ENCODE measurements at places on chromosomes 2 and 18.

GRCh38 chr2:190468814-190469569 is 60.8 kb downstream of the MFSD6 start:
- no peaks in the 10 kb centered on the region for H3K27me3 ChIP-seq
- peaks cover 52% of the 10 kb centered on the region for H3K36me3 ChIP-seq
- no peak for DNase-seq

DNA sequence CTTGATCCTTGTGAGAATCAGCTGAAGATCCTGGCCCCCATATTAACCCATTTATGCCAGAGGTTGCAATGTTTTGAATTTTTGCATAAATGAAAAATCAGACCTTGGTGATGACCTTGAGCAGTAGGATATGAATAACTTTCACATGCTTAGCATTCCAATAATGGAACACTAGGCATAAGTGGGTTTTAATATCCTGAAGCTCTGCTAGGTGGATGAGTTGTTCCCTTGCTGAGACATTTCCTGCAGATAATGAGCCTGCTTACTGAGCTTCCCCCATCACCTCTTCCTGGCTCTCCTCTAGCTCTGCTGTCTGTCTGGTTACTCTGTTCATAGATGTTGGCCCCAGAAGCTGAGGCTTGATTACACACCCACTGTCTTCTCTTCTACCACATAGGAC is 25.5 kb upstream of the SEC11C start:
- H3K36me3 ChIP-seq = no peaks in the 10 kb centered on the region
- no peaks in the 10 kb centered on the region for H3K4me1 ChIP-seq
- no peak for DNase-seq
- H3K27me3 ChIP-seq = peaks cover 37% of the 10 kb centered on the region
- no peak overlapping the region for H3K4me3 ChIP-seq

DNA sequence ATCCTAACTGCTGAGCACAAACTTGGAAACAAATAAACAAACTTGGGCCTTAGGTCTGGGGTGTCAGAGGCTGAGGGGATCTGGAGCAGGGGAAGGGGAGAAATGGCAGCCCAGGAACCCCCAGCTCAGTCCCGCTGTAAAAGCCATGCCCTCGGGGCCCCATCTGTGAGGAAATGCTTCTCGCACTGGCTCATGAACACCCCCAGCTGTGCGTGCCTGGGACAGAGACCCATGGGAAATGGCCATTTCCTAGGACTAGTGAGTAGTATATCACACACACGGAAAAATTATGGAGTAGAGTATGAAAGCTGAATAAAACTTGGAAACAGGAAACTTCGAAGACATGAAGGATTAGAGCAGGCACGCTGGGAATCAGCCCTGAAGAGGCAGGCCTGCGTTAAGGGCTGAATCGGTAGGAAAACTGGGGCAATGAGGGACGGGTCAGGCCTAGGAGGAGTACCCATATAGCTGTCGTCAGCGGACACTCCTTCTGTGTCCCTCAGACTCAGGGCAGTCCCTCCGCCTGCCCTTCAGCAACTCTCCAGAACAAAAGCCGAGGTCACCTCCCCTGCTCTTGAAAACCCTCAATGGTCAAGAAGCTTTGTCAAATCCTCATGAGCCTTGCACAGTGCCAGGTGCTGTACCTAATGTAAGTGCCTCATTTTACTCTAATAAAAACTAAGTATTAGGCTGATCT is 120.8 kb upstream of the ODC1 start:
- H3K27ac ChIP-seq = no peak overlapping the region
- no peak for DNase-seq
- peaks cover 42% of the 10 kb centered on the region for H3K36me3 ChIP-seq
- no peaks in the 10 kb centered on the region for H3K27me3 ChIP-seq

DNA sequence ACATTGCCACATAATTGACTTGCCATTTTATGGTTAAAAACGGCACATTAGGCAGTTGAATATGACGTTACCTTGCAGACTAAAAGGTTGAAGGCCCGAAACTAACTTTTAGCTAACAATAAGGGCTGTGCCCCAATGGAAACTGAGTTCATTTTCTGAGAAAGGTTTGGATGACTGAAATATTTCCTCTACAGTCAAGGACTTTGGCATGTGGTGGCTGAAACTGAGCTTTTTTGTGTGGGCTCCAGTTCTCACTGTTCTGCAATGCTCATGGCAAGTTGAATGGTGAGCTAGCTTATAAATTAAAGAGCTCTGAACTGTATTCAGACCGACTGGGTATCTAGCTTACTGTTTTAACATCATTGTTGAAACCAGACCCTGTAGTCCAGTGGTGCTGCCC is 23.8 kb upstream of the TXNDC2 start:
- peaks cover 2% of the 10 kb centered on the region for H3K27me3 ChIP-seq
- no peak for DNase-seq
- H3K4me1 ChIP-seq = peaks cover 5% of the 10 kb centered on the region
- H3K36me3 ChIP-seq = peaks cover 1% of the 10 kb centered on the region
- H3K4me3 ChIP-seq = peak overlapping the region; percentile 7
- H3K27ac ChIP-seq = peak overlapping the region; percentile 88

- H3K4me1 ChIP-seq = no peaks in the 10 kb centered on the region
- H3K27ac ChIP-seq = no peak overlapping the region
- no peaks in the 10 kb centered on the region for H3K36me3 ChIP-seq
- H3K4me3 ChIP-seq = no peak overlapping the region
- DNase-seq = no peak
- H3K27me3 ChIP-seq = no peaks in the 10 kb centered on the region
These were observed 233.7 kb downstream of the DSEL start for GRCh38 chr18:67282796-67283195.

DNA sequence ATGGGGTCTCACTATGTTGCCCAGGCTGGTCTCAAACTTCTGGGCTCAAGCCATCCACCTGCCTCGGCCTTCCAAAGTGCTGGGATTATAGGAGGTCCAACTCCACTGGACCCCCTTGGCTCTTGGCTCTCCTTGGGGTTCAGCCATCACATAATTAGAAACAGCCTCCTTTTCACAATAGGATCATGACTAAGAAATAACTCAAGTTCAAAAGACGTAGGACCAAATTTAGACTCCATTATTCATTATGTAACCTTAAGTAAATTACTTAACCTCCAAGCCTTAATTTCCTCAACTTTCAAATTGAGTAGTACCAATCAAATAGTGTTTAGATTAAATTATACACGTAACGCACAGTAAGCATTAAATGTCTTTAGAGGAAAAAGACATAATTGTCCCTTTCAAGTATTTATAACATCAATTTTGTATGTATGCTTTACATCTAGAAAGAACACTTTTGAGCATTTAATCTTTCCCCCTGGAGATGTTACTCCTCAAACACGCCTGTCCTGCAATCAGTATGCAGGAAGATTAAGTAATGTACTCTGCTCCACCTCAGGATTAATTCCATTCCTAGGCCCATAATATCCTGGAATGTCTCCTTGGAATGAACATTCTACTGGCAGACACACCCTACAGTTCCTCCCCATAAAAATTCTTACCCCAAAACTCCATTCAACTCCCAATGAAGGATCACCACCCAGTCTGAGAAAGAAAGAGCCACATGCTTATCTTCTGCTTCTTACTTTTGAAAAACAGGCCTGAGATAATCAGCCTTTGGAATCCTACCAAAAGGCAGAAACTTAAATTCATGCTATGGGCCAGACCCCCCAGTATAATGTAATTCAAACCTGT is 49.1 kb downstream of the COBLL1 start:
- H3K4me1 ChIP-seq = no peaks in the 10 kb centered on the region
- no peak overlapping the region for H3K27ac ChIP-seq
- H3K36me3 ChIP-seq = no peaks in the 10 kb centered on the region
- no peak overlapping the region for H3K4me3 ChIP-seq
- no peak for DNase-seq

- H3K27me3 ChIP-seq = no peaks in the 10 kb centered on the region
- peaks cover 7% of the 10 kb centered on the region for H3K4me1 ChIP-seq
- peaks cover 6% of the 10 kb centered on the region for H3K36me3 ChIP-seq
- DNase-seq = no peak
- no peak overlapping the region for H3K4me3 ChIP-seq
These were observed 65.8 kb downstream of the PSMG2 start for GRCh38 chr18:12768625-12769024.

DNA sequence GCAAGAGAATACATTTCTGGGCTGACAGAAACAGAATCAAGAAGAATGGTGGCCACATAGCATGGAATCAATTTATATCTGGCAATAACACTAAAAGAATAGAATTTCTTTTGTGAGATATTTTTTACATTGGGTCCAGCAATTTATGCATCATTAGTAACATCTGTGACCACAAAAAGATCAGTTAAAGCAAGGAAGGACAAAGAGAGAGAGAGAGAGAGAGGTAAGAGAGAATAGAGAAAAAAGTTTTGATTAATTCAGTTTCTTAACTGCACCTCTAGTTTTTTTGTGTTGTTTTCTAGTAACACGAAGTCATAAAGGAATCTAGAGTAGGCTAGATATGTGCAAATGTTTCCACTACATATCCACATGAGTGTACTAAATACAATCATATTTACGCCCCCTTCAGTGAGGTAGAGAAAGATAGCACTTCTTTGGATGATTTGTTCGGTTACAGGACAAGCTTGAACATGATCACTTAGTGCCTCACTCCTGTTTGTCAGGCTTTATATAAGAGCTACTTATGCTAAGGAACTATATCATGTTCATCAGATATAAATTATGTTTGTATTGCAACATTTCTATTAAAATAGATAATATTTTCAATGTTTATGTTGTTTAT is 247.4 kb upstream of the COL3A1 start:
- DNase-seq = no peak
- no peaks in the 10 kb centered on the region for H3K27me3 ChIP-seq
- H3K36me3 ChIP-seq = no peaks in the 10 kb centered on the region
- no peak overlapping the region for H3K27ac ChIP-seq
- no peak overlapping the region for H3K4me3 ChIP-seq

- H3K36me3 ChIP-seq = no peaks in the 10 kb centered on the region
- no peak for DNase-seq
- H3K27ac ChIP-seq = no peak overlapping the region
- H3K4me3 ChIP-seq = no peak overlapping the region
- peaks cover 14% of the 10 kb centered on the region for H3K4me1 ChIP-seq
These were observed 37.1 kb downstream of the NHEJ1 start for GRCh38 chr2:219123356-219124135.

DNA sequence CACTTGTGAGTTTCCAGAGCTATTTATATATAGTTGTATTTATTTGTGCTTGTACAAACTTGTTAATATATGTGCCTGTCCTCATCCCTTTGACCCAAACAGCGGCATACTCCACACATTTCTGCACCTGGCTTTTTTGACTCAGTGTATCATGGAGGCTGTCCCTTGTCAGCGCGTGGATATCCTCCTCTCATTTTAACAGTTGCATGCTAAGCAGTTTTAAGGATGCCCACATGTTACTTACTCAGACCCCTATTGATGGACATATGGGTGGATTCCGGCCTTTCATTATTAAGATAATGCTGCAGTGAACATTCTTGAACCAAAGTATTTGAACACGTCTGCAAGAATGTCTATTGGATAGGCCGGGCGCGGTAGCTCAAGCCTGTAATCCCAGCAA is 655 bp upstream of the MREG start:
- peak overlapping the region; percentile 58 for H3K27ac ChIP-seq
- H3K4me3 ChIP-seq = peak overlapping the region; percentile 57
- H3K4me1 ChIP-seq = peaks cover 51% of the 10 kb centered on the region

DNA sequence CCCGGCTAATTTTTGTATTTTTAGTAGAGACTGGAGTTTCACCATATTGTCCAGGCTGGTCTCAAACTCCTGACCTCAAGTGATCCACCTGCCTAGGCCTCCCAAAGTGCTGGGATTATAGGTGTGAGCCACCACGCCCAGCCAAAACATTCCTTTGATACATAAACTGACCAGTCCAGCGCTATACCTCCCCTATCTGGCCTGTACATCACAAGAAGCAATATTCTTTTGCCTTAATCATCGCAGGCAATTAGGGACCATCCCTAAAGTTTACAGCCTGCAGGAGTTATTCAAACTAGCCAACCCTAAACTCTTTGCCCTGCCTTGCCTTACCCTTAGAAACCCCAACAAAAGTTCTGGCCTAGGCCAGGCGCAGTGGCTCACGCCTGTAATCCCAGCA is 6.8 kb upstream of the PPM1G start:
- no peaks in the 10 kb centered on the region for H3K36me3 ChIP-seq
- peaks cover 4% of the 10 kb centered on the region for H3K4me1 ChIP-seq
- no peak overlapping the region for H3K4me3 ChIP-seq
- peaks cover 8% of the 10 kb centered on the region for H3K27me3 ChIP-seq
- DNase-seq = no peak

- DNase-seq = peak; percentile 45
- peaks cover 44% of the 10 kb centered on the region for H3K4me1 ChIP-seq
- no peak overlapping the region for H3K4me3 ChIP-seq
- no peaks in the 10 kb centered on the region for H3K27me3 ChIP-seq
- H3K36me3 ChIP-seq = peaks cover 37% of the 10 kb centered on the region
These were observed 6.2 kb downstream of the GMCL1 start for GRCh38 chr2:69835666-69836065.
